ENCODE measurements at places on chromosomes 5 and 9. TPM values are rescaled to one million over a fixed set of nuclear protein-coding genes. Genes with fewer than 3 reads are reported as not detected.

DNA sequence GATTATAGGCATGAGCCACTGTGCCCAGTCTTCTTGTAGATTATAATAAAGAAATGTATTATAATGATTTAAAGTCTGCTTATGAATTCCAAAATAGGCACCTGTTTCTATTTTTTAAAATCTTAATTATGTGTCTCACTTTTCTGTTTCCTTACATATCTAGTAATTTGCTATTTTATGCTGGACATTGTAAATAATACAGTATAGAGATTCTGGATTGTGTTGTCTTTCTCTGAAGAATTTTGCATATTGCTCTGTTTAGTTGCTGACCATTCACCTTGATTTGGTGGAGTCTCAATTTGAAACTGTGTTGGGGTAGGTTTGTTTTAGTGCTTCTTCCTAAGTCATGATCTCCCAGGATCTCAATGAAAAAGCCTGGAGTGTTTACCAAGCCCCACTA lies 102.8 kb downstream of the C9orf50 start:
- no peaks in the 10 kb centered on the region for H3K4me1 ChIP-seq
- no peaks in the 10 kb centered on the region for H3K36me3 ChIP-seq
- DNase-seq = no peak
- no peaks in the 10 kb centered on the region for H3K27me3 ChIP-seq

DNA sequence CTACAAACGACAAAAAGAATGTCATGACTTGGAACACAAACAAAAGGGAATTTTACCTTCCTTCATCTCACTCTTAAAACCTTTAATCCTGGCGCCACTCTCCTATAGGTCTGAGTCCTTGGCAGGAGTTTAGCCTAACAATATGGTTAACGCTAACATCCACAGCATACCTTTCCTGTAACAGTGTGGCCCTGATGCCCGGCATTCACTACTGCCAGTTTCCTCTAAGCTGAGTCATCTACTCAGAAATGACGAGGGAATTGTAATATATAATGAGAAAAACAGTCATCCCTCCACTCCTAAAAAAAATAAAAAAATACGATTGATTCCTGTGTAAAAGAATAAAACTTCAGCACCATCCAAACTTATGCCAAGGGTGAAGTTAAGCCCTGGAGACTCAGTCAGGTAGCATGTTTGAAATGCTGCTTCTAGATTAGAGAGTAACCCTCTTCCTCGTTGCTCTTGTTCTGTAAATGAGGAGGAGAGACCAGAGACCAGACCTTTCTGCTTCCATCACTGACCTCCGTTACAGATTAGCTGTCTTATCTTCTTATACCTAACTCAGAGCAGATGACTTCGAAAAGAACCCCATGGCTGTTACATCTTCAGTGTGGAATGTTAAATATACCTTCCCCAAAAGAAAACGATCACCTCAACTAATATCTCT lies 37.4 kb downstream of the CCDC125 start:
- H3K4me1 ChIP-seq = no peaks in the 10 kb centered on the region
- no peak overlapping the region for H3K27ac ChIP-seq
- no peaks in the 10 kb centered on the region for H3K36me3 ChIP-seq

- H3K4me1 ChIP-seq = peaks cover 3% of the 10 kb centered on the region
- no peak for DNase-seq
- no peak overlapping the region for H3K27ac ChIP-seq
- H3K4me3 ChIP-seq = no peak overlapping the region
- H3K27me3 ChIP-seq = no peaks in the 10 kb centered on the region
Observed at GRCh38 chr5:172898218-172898842, 60.9 kb upstream of the RPL26L1 start.

The ADGRV1 gene
- 0.33 TPM for total RNA-seq

GRCh38 chr5:135839566-135839965 lies 5.1 kb downstream of the SLC25A48 start:
- H3K27me3 ChIP-seq = no peaks in the 10 kb centered on the region
- H3K27ac ChIP-seq = no peak overlapping the region
- no peak for DNase-seq
- no peak overlapping the region for H3K4me3 ChIP-seq
- no peaks in the 10 kb centered on the region for H3K36me3 ChIP-seq

- H3K4me1 ChIP-seq = no peaks in the 10 kb centered on the region
- no peaks in the 10 kb centered on the region for H3K27me3 ChIP-seq
Observed at GRCh38 chr9:121836366-121836885, 185.0 kb downstream of the DAB2IP start.
